Retina (tissue), 1 donor: ENCODE measurements at places on chromosomes 7 and 10.

GRCh38 chr7:128025819-128026218 lies 5.4 kb downstream of the LRRC4 start:
- no peak for DNase-seq

DNA sequence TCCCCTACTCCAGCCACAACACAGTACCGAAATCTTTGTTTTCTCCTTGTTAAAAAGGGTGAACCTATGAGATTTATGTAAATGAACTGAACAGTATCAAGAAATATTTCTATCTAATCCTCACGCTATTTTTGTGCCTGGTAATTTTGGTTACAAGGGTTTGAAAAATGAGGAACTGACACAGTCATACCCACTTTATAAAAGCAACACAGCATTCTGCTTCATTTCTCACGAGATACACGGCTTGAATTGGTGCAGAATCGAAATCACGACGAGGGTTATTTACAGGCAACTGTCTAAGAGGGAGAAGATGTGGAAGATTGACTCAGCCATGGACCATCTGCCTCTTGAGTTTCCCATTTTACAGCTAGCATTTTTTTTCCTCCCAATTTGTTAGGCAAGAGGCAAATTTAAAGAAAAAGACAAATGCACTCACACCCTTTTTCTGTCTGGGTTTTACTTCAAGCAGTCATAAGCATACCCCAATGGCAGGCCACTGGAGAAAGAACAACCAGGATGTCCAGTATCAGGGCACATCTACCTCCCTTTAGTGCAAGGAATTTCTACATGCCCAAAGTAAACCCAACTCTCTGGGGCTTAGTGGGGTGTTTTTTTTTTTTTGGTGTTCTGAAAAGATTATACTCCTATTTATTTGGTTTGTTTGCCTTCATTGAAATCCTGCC lies 108.1 kb downstream of the ITGB8 start:
- no peak for DNase-seq

GRCh38 chr7:107715531-107715930 lies 28.4 kb upstream of the CBLL1 start:
- DNase-seq = no peak

DNA sequence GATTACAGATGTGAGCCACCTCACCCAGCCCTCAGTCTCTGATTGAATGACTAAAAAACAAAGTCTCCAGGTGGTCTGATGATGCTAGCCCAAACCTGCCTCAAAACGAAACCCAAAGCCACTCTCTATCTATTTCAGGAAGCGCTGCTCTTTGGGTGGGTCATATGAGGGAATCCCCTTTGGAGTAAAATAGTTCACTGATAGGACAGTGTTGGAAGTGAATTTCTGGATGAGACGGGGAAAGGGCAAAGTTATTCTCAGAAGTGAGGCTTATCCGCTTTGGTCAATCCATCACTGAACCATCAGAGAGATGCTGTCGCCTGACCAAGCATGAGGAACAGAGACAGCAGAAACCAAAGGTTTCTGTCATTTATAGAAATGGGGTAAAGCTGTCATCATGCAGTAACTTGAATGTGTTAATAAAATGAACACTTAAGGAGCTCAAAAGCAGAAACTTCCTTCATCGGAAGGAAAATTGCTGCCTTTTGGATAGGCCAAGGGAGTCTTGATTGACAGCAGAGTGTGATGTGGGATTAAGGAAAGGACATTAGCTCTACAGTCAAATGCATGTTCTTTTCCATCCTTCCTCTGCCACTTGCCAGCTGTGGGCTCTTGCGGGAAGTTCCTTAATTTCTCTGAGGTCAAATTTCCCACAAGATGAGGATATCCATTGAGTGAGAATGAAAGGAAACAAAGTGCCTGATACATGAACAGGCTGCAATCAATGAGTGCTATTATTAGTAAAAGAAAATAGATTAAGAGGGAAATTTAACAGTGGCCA lies 64.9 kb upstream of the C1QL3 start:
- no peak for DNase-seq

GRCh38 chr10:49577182-49577925 lies 32.8 kb upstream of the SLC18A3 start:
- no peak for DNase-seq

GRCh38 chr10:100114460-100114859 lies 32.8 kb upstream of the CPN1 start:
- no peak for DNase-seq

GRCh38 chr10:51227897-51228713 lies 153.8 kb downstream of the PRKG1 start:
- DNase-seq = no peak

DNA sequence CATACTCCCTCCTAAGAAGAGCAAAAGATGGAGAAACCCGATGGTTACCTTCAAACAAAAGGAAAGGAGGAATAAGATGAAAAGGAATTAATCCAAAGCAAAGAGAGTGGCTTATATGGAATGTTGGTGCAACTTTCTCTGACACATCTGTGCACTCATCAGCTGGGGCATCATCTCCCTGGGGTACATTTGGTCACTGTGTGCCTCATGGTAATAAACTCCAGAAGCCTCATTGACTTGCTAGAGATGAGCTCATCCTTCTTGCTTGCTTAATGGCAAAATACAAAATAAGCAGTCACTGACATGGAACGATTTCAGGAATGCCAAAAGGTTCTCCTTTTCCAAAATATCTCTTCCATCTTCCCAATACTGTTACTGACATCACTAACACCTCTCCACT lies 22.5 kb downstream of the CAV1 start:
- no peak for DNase-seq

- DNase-seq = no peak
Observed at GRCh38 chr7:32871624-32872371, 19.8 kb downstream of the KBTBD2 start.

- DNase-seq = no peak
Observed at GRCh38 chr10:78832281-78832680, 236.5 kb upstream of the ZMIZ1 start.

GRCh38 chr10:123885406-123886170 lies 6.0 kb downstream of the CPXM2 start:
- no peak for DNase-seq

DNA sequence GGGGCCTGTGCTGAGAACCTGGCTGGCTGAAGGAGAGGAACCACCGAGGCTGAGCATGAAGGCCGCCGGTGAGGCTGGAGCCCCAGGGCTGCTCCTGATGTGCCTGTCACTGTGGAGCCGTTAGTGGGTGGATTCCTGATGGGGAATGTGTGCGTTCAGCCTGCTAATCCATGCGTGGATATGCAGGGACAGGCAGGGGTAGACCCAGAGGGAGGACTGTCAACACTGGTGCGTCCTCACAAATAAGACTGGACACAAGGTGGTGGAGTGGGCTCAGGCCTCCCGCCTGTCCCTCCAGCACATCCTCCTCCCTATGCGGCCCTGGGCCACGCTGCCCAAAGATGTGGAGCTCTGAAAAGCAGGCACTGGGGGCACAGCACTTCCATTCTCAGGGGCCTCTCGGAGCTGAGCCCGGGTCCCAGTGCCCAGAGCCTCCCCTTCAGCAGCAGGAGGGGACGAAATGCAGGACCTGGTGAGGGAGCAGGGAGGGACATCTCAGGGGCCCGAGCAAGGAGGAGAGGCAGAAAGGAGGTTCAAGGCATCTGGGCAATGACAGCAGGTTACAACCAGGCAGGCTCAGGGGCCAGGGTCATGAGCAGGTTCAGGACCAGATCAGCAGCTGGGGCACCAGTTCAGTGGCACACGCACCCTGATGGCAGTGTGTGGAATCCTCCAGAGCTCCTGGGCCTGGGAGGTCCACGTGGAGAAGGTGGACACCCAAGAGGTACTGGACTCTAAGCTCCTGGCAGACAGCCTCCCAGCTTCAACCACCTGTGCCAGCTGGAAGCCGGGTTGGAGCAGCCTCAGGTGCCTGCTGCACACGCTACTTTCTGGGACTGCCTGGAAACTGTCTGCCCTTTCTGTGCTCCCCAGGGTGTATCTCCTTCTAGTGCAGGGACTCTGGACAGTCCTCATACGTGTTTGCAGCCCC lies 33.5 kb upstream of the ANTXRL start:
- no peak for DNase-seq

DNA sequence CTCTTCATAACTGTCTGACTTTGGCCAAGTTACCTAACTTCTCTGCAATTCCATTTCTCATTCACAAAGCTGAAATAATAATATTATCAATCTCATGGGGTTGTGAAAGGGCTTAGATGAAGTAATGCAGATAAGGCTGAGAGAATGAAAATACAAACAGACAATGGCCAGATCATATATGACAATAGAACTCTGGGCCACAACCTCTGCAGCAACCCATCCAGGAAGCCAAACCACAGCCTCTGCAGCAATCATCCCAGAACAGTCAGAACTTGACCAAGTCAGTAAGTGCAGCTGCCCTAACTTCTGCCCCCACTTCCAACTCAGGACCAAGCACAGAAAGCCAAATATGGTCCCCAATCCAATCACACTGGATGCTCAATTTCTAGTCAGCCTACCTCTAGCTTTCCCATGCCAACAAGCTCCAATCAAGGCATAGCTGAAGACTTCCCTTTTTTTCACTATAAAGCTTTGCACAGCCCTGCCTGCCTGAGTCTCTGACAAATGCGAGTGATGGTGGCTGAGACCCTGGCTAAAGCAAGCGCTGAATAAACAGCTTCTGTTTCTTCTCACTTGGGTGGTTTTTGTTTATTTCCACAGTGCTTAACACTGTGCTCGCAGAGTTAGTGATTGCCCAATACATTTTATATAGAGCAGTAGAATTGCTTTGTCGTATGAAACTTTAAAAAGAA lies 34.8 kb upstream of the TNPO3 start:
- no peak for DNase-seq

GRCh38 chr10:21329995-21330627 lies 195.4 kb downstream of the SKIDA1 start:
- DNase-seq = no peak

GRCh38 chr7:84145892-84146291 lies 48.7 kb downstream of the SEMA3A start:
- DNase-seq = no peak

DNA sequence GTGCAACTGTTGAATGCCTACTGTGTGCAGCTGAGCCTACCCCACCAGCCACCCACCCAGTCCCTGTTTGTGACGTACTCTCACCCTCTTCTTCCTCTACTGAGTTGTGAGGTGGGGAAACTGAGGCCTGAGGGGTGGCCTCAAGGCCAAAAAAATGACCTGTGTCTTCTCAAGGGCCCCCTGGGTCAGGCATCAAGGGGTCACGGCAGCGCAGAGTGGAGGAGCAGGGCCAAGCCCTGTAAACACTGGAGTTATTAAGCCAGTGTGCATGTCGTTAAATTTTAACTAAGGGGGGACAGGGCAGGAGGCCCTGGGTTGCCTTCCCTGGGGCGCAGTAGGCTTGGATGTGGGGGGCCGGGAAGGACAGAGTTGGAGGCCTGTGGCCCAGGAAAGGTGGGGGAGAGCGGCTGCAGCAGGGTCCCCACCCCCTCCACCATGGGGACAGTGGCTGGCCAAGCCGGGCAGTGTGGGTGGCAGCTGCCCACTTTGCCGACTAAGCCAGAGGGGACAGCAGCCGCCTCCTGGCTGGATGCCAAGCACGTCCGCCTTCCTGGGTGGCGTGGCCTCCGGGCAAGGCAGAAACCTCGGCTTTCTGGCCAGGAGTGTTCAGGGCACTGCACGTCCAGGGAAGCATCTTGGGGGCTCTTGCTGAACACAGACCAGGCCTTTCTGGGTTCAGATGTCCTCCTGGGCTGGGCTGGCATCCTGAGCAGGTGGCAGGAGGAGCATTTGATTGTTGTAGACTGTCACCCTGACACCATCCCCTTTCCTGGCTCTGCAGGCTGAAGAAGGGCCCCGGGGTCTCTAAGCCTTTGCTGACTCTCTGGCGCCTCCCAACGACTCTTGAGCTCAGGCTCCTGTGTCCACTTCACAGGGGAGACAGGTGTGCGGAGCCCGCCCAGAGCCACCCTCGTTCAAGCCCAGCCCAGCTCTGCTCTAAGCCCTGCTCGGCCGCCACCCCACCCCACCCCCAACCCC lies 1.9 kb downstream of the SLC29A4 start:
- DNase-seq = peak; percentile 80

DNA sequence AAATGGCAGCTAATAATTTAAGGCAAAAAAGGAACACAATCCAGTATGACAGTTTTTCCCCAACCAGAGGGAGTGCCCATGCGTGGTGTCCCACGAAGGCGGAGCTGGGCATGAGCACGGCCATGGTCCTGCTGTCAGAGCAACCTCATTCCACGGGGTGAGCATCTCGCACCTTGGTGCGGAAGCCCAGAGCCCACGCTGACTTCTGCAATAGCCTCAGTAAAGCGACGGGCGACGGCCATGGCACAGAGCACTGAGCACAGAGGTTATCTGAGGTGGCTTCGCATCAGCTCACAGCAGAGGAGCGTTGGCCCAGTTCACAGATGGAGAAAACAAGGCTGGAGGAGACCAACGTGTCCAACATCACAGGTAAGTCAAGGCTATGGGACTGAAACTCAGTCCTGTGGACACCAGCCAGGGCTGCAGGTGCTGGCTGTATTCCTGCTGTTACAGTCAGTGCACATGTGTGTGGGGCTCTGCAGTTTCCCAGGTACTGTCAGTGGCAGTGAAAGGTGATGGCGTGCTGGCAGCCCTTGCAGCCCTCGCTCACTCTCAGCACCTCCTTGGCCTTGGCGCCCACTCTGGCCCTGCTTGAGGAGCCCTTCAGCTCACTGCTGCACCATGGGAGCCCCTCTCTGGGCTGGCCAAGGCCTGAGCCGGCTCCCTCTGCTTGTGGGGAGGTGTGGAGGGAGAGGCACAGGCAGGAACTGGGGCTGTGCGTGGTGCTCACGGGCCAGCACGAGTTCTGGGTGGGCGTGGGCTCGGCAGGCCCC lies 525.6 kb downstream of the PTPRN2 start:
- no peak for DNase-seq

DNA sequence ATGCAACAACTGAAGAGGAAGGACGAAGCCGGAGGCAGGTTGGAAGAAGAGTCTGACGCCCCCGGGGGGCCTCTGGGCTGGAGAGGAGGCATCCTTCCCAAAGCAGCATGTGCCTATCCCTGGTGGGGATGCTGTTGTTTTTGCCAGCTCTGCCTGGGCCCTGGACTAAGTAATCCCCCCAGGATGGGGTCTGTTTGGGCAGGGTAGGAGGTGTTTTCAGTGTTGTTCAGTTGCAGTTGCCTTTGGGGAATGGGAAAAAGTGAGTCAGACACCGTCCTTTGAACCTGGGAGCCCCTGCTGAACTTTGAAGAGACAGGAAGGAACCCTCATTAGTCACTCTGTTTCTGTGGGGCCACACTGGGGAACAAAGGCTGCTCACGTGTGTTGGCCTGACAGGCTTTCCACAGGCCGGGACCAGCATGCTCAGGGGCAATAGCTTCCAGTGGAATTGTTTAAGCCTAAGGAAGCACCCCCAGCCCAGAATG lies 35.2 kb upstream of the GDF10 start:
- DNase-seq = no peak

- no peak for DNase-seq
Observed at GRCh38 chr7:127865466-127865865, 165.8 kb downstream of the LRRC4 start.

GRCh38 chr10:61097026-61097425 lies 153.0 kb upstream of the RHOBTB1 start:
- DNase-seq = no peak

GRCh38 chr10:77964811-77965210 lies 38.3 kb upstream of the DLG5 start:
- DNase-seq = no peak

GRCh38 chr10:51700228-51700817 lies 928 bp upstream of the CSTF2T start:
- no peak for DNase-seq

GRCh38 chr10:60203993-60204618 lies 185.6 kb downstream of the ANK3 start:
- no peak for DNase-seq

- DNase-seq = no peak
Observed at GRCh38 chr7:106450716-106451115, 165.9 kb upstream of the NAMPT start.

GRCh38 chr10:70564901-70565351 lies 37.6 kb downstream of the PRF1 start:
- DNase-seq = no peak
